ENCODE measurements at places on chromosomes 11 and 22.

GRCh38 chr11:19551457-19551856 lies 161.2 kb upstream of the NAV2 start:
- DNase-seq: no peak

GRCh38 chr11:94504689-94505293 lies 7.5 kb upstream of the C11orf97 start:
- no peak for DNase-seq

- DNase-seq: no peak
These were observed 84.8 kb downstream of the TP53I11 start for GRCh38 chr11:44865866-44866272.

GRCh38 chr22:19902245-19902715 lies 39.3 kb upstream of the COMT start:
- no peak for DNase-seq

GRCh38 chr11:27603376-27603990 lies 96.8 kb downstream of the BDNF start:
- no peak for DNase-seq

DNA sequence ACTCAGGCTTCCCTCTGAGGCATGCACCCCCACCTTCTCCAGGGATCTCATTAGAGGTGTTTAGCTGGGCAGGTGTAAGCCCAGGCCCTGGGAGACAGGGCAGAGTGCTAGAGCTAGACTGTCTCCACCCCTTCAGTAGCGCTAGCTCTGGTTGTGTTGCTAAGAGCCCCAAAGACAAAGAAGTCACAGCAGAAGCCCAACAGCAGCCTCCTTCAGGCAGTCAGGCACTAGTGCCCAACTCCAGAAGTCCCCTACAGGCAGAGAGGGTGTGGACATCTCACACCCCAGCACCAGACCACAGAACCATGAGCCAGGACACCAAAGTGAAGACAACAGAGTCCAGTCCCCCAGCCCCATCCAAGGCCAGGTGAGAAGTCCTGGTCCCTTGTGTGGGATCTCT lies at the start of gene CNGA4:
CNGA4 (plus strand) TSS at position 188 of the 400 bp plus-strand sequence; CDS start at position 306, 118 bp downstream.
- no peak for DNase-seq

DNA sequence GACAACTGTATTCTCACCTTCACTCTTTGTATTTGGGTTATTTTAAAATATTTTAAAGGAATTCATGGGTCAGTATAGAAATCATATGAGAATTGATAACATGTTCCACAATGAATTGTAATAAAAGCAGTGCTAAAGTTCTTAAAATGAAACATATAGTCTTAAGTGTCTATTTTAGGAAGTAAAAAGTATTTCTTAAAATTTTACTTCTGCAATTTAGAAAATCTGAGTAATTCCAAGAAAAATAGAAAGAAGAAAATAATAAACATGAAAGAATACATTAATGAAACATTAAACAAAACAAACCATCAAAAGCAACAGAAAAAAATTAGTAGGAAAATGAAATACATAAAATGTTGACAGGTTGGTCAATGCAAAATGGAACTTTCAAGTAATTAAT lies 332.4 kb downstream of the ETS1 start:
- no peak for DNase-seq

DNA sequence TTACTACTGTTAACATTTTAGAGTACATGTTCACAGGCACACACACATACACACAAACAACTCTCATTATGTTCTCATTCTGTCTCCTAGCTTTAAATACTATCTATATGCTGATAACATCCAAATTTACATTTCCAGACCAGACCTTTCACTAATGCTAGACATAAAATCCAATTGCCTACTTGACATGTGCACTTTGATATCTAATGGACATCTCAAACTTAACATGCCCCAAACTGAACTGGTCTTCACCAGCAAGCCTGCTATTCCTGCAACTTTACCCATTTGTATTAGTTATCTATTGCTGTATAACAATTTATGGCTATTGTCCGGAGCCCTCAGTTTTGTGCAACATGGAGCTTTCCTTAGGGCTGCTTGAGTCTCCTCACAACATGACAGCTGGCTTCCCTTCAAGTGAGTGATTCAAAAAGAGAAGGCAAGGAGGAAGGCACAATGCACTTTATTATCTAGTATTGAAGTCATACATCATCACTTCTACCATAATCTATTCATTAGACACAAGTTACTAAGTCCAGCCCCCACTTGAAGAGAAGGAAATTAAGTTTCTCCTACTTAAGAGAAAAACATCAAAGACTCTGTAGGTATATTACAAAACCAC lies 3.0 kb downstream of the SLC36A4 start:
- no peak for DNase-seq

All from stimulated activated CD4-positive, alpha-beta T cell treated with anti-CD3 and anti-CD28 coated beads, Interleukin-15, amount 100 ng/mL, for 48 hours (primary cell).